ENCODE measurements at places on chromosomes 6 and 20.

DNA sequence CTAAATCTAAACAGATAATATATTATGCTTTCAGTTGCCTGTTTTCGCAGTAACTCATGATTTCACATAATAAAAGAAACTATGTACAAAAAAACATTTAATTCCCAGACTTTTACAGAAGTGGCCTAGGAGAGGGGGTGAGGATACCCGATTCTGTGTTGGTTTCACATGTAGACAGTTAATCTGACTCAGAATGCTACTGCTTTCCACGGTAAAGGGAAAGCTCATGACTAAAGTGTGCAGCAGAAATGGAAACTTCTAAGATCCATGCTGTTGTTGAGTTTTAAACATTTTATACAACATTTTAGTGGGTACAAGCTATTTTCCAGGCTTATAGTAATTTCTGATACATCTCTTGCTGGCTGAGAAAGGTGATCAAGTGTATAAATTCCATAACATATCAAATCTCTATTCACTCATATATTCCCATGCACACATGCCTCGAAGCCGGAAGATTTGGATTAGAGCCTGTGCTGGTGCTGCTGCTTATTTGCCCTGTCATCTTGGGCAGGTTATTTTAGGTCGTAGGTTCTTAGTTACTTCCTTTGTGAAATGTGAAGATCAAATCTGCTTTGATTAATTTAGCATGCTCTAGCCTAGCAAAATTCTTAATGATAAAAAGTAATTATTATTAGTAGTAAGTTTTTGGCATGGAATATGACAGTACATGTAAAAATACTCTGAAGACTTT is 896.7 kb upstream of the MAP3K7 start:
- no peak for DNase-seq

DNA sequence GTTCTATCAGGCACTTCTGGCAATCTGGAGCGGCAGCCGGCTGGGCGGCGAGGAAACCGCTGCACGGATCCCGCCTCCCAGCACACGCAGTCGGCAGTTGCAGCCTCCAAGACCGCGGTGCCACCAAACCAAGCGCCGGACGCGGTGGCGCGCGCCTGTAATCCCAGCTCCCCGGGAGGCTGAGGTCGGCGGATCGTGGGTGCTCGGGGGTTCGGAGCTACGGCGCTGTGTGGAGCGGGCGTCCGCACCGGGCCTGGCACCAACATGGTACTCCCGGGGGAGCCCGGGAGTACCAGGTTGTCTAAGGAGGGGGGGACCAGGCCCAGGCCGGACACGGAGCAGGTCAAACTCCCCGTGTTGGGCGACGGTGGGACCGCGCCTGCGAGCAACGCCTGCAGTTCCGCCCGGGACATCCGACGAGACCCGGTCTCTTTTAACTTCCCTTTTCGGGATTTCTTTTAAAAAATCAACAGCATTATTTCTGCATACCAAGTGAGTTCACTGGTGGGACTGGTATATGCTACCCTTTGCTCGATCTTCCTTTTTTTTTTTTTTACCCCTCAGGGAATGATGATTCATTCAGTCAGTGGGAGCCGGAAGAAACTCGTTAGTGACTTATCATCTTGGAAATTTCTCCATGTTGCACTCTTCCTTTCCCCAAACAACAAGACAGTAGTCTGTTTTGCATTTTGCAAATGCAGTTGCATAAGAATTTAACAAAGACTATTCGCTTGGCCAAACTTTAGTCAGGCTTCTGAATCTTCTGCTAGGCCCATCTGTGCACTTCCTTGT is 27.6 kb downstream of the ZNF311 start:
- DNase-seq, result no peak

GRCh38 chr6:28794175-28795002 is 129.4 kb downstream of the TRIM27 start:
- DNase-seq, result peak; percentile 36

DNA sequence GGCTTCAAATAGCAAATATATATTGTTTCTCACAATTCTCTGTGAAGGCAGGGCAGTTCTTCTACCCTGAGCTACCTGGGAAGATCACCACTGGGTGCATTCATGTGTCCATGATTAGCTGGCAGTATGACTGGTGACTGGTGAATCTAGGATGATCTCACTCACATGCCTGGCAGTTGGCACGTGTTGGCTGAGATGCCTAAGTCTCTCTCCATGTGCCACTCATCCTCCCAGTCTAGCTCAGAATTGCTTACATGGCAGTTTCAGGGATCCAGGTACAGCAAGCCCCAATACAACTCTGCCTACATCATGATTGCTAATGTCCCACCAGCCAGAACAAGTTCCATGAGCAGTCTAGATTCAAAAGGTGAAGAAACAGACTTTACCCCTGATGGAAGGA is 346.8 kb upstream of the CNR1 start:
- DNase-seq, result no peak

DNA sequence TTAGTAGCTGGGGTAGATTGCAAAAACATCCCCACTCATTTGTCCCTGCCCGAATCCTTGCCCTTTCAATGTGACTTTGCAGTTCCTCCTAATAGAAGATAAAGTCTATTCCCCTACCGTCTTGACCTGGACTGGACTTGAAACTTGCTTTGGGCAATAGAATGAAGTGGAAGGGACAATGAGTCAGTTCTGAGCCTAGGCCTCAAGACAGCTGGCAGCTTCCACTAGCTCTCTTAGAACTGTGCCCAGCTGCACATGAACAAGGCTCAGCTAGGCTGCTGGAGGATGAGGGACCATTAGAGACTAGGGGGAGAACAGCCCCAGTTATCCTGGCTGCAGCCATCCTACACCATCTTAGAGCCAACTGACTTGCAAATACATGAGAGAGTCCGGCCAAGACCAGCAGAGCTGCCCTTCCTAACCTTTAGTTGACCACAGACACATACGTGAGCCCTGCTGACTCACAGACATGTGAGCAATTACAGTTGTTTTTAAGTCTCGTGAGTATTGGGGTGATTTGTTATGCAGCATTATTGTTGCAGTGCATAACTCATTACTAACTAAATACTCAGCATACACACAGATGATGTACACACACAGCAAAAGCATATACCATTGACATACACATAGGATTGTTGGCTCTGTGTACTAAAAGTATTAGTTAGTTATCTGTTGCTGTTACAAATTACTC is 105.5 kb downstream of the DHX35 start:
- DNase-seq, result no peak

Measured in activated CD4-positive, alpha-beta T cell treated with anti-CD3 and anti-CD28 coated beads, Interleukin-2, Interleukin-4, amounts not matched to agents 100 ng/mL and 50 ng/mL, durations not matched to agents 16 hours and 8 hours (primary cell).